ENCODE measurements at places on chromosomes 4 and X.

GRCh38 chr4:128980816-128981326 is 112.5 kb downstream of the SCLT1 start:
- DNase-seq: no peak

DNA sequence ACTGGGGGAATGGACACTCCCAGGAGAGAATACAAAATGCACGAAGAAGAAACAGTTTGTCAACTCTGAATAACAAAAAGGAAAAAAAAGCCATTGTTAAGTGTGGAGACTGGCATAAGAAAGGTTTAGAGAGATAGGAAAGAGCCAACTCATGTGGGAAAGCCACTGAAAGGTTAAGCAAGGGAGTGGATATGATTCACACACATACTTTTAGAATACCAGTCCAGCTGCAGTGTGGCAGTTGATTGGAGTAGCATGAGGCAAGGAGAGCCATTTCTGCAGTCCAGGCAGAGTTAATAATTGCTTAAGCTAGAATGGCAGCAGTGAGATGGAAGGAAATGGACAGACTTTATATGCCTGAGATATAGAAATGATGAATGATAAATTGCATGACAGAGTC is 36.9 kb upstream of the ADAD1 start:
- DNase-seq: no peak

GRCh38 chr4:56686537-56687231 is 5.6 kb upstream of the HOPX start:
- DNase-seq: no peak

DNA sequence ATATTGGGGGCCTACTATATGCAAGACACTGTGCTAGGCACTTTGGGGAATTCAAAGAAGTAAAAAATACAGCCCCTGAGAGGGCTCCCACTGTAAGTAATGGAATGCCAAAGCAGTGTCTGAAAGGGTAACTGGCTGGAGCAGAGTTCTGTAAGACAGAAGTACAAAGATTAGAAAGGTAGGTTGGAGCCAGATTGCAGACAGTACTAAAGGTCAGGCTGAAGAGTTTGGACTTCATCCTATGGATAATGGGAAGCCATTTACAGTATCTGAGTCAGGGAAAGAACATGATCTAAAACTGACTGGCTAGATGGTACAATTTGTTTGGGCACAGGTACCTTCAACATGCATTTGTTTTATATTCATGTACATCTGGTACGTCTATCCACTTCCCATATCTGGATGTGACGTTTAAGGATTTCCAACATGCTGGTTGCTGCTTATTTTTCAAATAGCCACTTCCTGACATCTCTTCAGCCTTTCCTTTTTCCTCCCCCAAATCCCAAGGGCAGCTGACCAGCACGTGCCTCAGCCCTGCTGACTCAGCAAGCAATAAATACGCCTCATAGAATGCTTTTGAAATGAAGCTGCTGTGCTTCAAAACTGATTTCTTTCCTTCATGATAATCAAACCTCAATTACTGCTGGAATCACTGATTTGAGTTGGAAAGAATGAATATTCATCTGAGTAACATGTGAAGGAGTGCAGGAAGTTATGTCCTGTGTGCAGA is 9.5 kb downstream of the ENOX2 start:
- DNase-seq: no peak

DNA sequence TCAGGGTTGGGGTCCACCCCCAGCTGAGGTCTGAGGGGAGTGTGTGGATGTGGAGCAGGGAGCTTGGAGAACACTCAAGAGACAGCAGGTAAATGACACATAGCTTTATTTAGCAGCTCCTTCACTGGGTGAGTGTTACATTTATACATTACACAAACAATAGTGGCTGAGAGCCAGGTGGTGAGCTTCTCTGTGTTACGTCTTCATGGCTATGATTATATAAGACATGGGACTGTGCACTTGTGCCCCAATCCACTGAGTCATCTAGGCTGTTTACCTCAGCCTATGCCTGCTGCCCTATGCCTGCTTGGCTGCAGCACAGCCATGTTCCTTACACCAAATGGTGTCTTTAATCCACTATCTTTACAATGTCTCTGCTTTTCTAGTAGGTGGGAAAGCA is 459.6 kb downstream of the AFF2 start:
- no peak for DNase-seq

GRCh38 chr4:14615671-14616070 is 386.6 kb upstream of the CPEB2 start:
- no peak for DNase-seq

- DNase-seq: no peak
Measured at GRCh38 chr4:150493851-150494250, 88.1 kb upstream of the MAB21L2 start.

- DNase-seq: no peak
Measured at GRCh38 chr4:54475546-54475945, 182.2 kb upstream of the KIT start.

All from stimulated activated CD8-positive, alpha-beta memory T cell treated with anti-CD3 and anti-CD28 coated beads, Interleukin-4, amount 100 ng/mL, for 1 hour (primary cell).